ENCODE measurements at places on chromosomes 6 and 20.
A peak's percentile ranks its signal among the peaks of the same experiment; 100 is the strongest.

DNA sequence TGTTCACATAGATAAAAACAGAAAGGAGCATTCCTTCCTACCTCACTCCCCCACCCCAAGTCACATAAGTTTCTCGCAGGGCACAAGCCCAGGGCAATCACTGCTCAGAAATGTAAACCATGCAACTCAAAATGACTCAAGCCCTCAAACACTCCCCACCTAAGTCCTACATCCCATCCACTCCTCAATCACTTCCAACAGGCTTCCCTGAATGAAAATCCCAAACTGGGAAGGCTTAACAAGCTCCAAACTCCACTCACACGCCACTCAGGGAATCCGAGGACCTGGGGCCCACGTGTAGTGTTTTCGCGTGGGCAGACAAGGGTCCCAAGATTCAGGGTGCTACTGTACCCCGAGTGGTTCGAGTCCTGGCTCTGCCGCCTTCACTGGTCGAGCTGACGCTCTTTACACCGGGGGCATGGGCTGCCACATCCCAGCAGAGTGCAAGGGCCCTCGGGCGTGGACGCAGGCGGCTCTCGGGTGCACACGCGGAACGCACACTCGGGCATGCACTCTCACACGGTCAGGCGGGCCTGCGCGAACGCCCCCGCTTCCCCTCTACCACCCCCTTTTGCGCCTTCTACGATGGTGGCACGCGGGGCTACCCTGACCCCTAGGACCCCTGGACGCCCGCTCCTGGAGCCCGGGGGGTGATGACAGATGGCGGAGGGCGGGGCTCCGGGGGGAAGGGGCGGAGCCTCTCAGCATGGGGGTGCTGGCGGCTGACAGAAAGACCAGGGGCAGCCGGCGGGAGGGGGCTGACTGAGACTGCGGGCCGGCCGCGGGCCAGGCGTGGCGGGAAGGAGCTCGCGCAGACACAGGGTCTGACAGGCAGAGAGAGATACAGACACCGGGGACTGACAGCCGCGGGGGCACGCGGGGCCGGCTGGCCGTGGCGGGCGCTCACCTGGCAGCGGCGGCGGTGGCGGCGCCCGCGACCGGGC, 657 bp downstream of the ZHX3 start:
- peak; percentile 62 for DNase-seq

- no peak for DNase-seq
Observed at GRCh38 chr6:56951049-56951831, 3.7 kb upstream of the BEND6 start.

DNA sequence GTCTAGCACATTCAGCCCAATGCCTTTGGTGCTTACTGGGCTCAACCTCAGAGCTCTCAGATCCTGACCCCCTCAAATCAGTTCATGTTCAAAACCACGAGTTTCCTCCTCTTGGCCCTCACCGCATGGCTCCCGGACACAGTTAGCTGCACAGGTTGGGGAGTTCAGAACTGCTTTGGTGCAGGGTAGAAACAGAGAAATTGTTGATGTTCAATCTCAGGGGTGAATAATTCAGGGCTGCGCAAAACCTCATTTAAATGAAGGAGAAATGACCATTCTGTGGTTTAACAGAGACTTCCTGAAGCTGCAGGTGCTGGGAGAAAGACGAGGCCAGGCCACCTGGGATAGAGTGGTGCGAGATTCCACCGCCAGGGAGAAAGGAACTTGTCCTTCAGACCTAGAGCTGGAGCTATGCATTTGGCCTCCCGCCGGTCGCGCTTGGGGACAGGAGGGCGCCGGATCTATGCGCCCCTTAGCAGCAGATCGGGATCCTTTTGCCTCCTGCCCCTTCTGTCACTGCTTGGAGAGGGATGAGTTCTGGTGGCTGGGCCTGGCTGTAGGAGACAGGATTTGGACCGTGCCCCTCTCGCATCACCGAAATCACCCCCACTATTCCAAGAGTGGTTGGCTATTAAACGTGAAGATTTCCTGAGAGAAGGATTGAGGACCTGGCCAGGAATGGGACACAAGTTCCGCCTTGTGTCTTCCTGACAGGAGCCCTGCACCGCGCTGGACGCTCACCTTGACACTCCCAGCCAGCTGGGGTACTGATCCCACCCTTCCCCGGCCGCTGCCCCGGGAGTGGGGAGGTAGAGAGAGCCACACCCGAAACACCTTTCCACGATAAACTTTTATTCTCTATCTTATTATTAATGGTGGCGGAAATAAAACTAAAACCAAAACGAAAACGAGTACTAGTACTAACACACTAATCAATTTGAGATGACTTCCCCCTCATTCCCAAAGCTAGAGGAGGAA, 767 bp upstream of the PAX1 start:
- no peak for DNase-seq

DNA sequence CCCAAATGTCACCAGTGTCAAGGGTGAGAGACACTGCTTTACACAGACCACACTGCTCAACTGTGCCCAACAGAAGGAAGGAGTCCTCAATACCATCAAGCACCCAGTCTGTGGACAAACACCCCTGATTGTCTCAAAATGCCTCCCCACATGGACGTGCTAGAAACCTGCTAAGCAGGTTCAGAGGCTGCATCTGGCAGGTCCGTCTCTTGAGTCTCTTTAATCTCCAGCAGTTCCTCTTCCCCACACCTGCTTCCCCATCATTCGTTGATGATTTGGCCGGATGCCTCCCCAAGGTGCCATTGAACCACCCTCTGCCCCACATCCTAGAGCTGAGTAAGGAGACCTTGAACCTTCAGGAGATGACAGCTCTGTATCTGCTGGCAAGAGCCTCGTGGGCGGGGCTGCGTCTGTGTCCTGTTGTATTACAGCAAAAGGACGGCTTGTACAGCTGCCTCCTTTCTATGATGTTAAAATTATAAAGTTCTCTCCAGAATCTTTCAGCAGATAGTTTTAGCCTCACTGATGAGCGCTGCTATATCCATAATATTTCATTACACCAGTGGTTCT, 179.2 kb downstream of the PREX1 start:
- DNase-seq, result no peak

- DNase-seq, result no peak
Observed at GRCh38 chr6:47308198-47308517, 1.5 kb downstream of the TNFRSF21 start.

- no peak for DNase-seq
Observed at GRCh38 chr6:121093928-121094327, 240.4 kb downstream of the TBC1D32 start.

- no peak for DNase-seq
Observed at GRCh38 chr6:9914951-9915350, 499.9 kb downstream of the TFAP2A start.

GRCh38 chr6:51314965-51315364, 496.3 kb downstream of the TFAP2B start:
- no peak for DNase-seq

DNA sequence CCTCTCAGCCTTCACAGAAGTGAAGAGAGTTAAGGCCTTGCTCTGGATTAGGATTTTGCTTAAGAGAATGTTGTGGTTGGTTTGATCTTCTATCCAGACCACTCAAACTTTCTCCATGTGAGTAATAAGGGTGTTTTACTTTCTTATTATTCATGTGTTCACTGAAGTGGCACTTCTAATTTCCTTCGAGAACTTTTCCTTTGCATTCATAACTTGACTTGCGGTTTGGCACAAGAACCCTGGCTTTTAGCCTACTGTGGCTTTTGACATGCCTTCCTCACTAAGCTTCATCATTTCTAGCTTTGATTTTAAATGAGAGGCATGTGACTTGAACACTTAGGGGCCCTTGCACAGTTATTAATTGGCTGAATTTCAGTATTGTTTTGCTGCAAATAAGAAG, 166.1 kb upstream of the OPRM1 start:
- DNase-seq, result no peak

DNA sequence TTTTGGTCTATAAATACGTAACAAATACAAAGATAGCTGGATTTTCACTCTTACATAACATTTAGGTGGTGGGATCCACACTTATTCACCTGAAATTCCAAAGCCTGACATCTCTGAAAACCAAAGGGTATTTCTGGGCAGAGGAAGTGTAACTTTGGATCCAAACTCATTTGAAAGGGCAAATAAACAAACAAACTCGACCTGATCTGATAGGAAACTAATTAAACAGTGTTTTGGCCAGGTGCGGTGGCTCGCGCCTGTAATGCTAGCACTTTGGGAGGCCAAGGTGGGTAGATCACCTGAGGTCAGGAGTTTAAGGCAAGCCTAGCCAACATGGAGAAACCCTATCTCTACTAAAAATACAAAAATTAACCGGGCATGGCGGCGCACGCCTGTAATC, 128.9 kb downstream of the ZMYND8 start:
- DNase-seq, result no peak

GRCh38 chr6:160174681-160175080, 53.1 kb downstream of the SLC22A1 start:
- no peak for DNase-seq

- no peak for DNase-seq
Observed at GRCh38 chr6:56682635-56683034, 39.9 kb upstream of the DST start.

DNA sequence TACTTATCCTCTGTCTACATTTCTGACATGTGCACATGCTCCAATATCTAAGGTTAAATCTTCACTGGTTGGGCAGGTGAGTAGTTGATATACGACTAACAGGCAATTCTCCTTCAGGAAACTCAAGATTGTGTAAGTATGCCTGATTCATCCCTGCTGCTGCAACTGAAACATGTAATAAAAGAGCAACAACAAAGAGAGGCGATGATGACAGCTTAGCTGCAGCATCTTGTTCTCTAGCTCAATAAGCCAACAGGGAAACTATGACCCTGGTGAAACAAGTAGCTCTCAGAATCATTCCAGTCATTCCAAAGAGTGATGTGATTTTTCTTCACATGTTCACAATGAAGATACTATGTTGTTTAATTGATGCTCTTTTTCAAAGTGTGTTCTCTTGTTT, 74.4 kb downstream of the ELOVL4 start:
- no peak for DNase-seq

DNA sequence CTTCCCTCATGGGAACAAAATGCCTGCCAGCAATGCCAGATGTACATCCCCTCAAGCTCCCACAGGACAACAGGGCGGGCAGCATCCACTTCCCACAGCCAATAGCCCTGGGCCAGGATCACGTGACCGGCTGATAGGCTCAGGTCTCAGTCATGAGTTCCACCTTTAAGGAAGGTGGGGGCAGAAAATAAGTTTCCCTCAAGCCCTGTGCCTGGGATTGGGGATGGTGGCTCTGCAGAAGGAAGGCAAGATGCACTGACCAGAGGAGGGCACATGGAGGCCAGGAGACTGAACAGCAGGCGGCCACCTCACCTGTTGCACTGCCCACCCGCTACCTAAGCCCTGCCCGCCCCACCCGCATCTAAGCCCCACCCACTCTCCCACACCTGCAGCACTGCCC, 149.1 kb downstream of the BMP7 start:
- DNase-seq, result no peak

- DNase-seq, result no peak
Observed at GRCh38 chr6:11350294-11350693, 117.8 kb upstream of the NEDD9 start.

DNA sequence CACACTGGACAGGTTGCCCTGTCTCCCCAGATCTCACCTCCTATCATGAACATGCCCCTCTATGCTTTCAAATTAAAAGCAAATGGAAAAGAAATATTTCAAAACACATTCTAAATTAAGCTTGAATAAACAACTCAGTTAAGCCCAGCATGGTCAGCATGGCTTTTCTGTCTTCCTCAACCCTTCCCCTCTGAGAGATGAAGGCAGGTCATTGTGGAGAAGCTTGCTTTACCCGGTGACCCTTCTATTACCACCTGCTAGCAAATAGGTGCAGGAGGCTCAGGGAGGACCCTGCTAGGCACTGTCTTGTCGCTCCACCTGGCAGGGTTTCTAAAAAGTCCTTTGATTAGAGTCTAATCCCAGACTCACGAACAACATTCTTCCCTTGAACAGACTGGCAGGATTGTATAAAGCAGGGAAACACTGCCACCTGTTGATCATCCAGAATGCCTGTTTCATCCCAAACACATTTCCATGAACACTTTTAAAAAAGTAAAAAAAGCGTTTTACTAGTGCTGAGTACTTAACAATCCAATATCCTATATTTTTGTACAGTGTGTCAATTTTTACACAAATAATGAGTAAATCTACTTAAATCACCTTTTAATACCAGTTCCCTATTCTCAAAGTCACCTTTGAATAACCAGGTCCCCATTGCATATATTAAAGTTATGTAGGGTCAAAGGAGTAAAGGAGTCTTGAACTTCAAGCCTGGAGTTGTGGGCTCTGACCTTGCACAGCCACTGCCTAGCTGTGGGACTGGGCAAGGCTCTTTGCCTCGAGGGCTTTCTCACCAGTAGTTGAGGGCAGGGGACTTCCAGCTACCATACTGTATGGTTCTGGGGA, 75.5 kb downstream of the GPR6 start:
- DNase-seq, result no peak

DNA sequence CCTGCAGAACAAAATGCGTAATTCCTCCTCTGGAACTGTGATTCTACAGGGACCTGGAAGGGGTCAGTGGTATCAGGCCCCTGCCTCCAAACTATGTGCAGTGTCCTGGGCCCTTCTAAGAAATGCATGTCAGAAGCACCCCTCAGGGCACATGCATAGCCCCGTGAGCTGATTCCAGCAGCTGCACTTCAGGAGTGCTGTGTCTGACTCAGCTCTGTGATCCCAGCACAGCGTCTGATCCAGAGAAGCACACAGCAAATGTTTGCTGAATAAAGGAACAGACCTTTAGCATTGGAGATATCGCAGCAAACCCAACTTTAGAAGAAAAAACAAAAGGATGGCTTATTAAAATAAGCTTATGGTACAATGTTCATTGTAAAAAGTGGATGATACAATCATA, 15.8 kb upstream of the MAFB start:
- DNase-seq, result no peak

DNA sequence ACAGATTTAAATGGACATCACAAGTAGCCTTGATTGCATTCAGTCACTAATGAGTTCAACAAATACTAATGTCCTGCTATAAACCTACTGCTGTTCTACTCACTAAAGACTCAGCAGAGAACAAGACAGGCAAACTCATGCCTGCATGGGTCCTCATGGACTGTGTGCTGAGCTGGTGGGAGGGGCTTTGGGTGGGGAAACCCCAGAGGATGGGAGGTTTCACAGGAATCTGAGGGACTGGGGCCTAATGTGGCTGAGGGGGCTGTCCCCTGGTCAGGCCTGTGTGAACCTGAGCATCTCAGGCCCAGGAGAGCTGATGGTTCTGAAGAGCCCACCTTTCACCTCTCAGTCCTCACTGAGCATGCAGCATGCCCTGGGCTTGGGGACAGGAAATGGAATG, 1.4 kb downstream of the CST8 start:
- no peak for DNase-seq

- DNase-seq, result no peak
Observed at GRCh38 chr20:40497899-40498691, 190.9 kb downstream of the MAFB start.

DNA sequence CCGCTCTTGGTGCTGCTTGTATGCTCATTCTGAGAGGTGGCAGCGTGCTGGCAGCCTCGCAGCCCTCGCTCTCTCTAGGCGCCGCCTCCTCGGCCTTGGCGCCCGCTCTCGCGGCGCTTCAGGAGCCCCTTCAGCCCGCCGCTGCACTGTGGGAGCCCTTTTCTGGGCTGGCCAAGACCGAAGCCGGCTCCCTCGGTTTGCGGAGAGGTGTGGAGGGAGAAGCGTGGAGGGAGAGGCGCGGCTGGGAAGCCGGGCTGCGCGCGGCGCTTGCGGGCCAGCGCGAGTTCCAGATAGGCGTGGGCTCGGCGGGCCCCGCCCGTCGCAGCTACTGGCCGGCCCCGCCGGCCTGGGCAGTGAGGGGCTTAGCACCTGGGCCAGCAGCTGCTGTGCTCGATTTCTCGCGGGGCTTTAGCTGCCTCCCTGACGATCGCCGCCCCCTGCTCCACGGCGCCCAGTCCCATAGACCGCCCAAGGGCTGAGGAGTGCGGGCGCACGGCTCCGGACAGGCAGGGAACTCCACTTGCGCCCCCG, 19.5 kb upstream of the FAM8A1 start:
- DNase-seq, result no peak

Data from activated CD8-positive, alpha-beta memory T cell treated with anti-CD3 and anti-CD28 coated beads for 4 hours (primary cell).